ENCODE measurements at places on chromosomes 2 and 18. TPM values are rescaled to one million over a fixed set of nuclear protein-coding genes. Genes with fewer than 3 reads are reported as not detected.

- no peaks in the 10 kb centered on the region for H3K27me3 ChIP-seq
- peaks cover 31% of the 10 kb centered on the region for H3K4me1 ChIP-seq
- no peak overlapping the region for H3K4me3 ChIP-seq
- DNase-seq = no peak
These were observed 130.7 kb upstream of the RNF152 start for GRCh38 chr18:62023536-62023935.

DNA sequence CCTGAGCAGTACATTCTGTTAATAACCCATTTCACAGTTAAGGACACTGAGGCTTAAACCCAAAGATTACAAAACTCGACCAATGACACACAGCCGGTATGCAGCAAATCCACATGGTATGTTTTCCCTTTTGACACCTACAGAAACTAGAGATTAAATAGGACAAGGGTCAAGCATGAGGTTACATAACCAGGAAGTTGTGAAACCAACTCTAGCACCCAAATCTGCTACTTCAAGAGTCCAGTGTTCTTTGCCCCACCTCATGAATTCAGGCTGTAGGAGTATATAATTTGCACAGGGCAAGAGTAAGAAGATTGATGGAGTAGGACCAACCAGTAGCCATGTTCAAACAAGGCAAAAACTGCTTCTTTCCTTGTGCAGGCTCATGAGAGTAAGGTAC is 249.8 kb downstream of the BCL11A start:
- H3K4me3 ChIP-seq = no peak overlapping the region
- H3K4me1 ChIP-seq = no peaks in the 10 kb centered on the region
- DNase-seq = no peak
- H3K36me3 ChIP-seq = no peaks in the 10 kb centered on the region

DNA sequence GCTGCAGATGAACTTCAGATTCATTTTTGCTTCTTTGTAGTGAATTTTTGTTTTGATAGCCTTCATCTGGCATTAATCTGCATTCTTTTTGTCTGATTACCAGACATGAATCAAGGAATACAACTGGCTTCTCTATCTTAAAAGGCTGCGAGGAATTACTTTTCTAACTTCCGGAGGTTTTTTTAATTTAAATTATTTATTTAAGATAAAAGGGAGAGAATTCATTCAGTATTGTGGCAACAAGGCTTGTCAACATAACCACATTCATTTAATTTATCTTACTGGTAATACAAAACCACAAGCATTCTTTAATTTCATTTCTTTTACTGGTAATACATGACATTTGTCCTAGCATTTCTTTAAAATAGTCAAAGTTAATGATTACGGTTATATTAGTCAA is 36.0 kb downstream of the CSRNP3 start:
- H3K4me1 ChIP-seq = no peaks in the 10 kb centered on the region
- H3K4me3 ChIP-seq = no peak overlapping the region
- H3K27ac ChIP-seq = no peak overlapping the region
- H3K36me3 ChIP-seq = peaks cover 5% of the 10 kb centered on the region
- no peaks in the 10 kb centered on the region for H3K27me3 ChIP-seq

DNA sequence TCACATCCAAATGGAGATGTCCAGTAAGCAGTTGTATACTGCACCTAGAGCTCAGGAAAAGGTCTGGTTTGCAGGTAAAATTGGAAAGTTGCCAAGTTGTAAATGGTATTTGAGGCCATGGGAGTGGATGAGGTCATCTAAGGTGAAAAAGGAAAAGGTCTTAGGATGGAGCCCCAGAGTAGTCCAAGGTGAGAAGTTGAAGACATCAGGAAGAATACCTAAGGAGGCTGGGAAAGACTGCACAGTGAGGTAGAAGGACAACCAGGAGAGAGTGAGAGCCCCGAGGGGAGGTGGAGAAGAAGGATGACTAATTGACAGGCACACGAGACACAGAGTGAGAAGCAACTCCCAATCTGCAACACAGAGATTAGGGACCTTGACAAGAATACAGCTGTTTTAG is 10.7 kb downstream of the DPP4 start:
- no peaks in the 10 kb centered on the region for H3K4me1 ChIP-seq
- H3K27ac ChIP-seq = no peak overlapping the region
- no peak for DNase-seq
- no peak overlapping the region for H3K4me3 ChIP-seq
- peaks cover 32% of the 10 kb centered on the region for H3K27me3 ChIP-seq
- H3K36me3 ChIP-seq = no peaks in the 10 kb centered on the region

GRCh38 chr2:232022718-232023117 is 61.2 kb downstream of the DIS3L2 start:
- H3K4me3 ChIP-seq = no peak overlapping the region
- H3K27me3 ChIP-seq = no peaks in the 10 kb centered on the region
- H3K27ac ChIP-seq = no peak overlapping the region
- no peak for DNase-seq
- H3K4me1 ChIP-seq = no peaks in the 10 kb centered on the region

The TEKT4 gene
- not detected for total RNA-seq

The PDE11A gene
- 2.4 TPM for total RNA-seq

The IL1A gene
- total RNA-seq = not detected

DNA sequence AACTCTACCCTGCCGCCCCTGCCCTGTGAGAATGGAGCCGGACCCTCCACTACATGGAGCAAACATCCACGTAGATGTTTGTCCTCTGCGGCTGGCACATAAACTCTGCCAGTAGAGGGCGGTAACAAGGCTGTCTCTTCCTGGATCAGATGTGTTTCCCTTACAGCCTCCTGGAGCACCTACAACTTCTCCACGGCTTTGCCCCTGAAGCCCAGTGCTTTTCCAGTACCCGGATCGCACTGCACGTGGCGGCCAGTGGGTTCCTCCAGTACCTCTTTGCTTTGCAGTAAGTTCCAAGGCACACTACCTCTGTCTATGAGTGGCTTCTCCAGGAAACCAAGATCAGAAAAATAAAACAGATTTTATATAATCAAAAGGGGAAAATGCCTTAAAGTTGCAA is 651.3 kb downstream of the DCDC2C start:
- H3K36me3 ChIP-seq = no peaks in the 10 kb centered on the region
- H3K27me3 ChIP-seq = no peaks in the 10 kb centered on the region
- H3K4me3 ChIP-seq = no peak overlapping the region
- no peaks in the 10 kb centered on the region for H3K4me1 ChIP-seq
- DNase-seq = no peak
- H3K27ac ChIP-seq = no peak overlapping the region

- no peak overlapping the region for H3K4me3 ChIP-seq
- H3K27ac ChIP-seq = no peak overlapping the region
- H3K36me3 ChIP-seq = peaks cover 1% of the 10 kb centered on the region
- peaks cover 7% of the 10 kb centered on the region for H3K27me3 ChIP-seq
- DNase-seq = no peak
- no peaks in the 10 kb centered on the region for H3K4me1 ChIP-seq
These were observed 118.4 kb downstream of the LRRC30 start for GRCh38 chr18:7349181-7349837.

DNA sequence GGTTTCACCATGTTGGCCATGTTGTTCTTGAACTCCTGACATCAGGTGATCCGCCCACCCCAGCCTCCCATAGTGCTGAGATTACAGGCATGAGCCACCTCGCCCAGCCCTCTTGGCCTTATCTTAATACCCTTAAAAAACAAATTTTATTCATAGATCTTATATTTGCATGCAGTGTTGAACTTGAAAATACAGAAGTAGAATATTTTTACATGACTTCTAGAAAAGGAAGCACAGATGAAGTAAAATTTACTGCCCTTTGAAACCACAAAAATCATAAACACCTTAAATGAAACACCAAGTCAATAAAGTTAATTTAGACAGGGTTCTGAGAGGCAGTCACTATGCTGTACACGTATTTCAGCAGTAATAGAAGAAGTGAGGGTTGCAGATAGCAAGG is 145.7 kb downstream of the CERS6 start:
- no peak for DNase-seq
- peaks cover 39% of the 10 kb centered on the region for H3K4me1 ChIP-seq
- no peaks in the 10 kb centered on the region for H3K27me3 ChIP-seq
- no peak overlapping the region for H3K4me3 ChIP-seq
- peaks cover 10% of the 10 kb centered on the region for H3K36me3 ChIP-seq

GRCh38 chr2:88871336-88871735 is 179.9 kb downstream of the RPIA start:
- DNase-seq = no peak
- H3K36me3 ChIP-seq = no peaks in the 10 kb centered on the region

The ZNF521 gene
- 29.7 TPM for total RNA-seq

DNA sequence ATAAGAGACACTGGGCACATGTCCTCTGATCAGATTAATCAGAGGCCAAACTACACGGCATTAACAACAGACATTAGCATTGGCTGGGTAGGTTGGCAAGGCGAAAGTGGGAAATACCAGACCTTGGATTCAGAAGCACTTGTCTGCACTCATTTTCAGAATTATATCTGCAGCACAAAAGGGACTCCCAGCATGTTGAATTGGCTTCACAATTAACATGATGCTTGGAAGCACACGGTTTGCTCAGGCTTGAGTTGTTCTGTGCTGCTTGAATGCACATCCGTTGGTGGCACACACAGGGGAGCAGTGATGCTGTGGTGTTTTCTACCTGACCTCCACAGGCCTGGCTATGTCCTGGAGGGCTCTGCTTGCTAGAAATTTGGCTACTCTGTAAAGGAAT is 83.9 kb downstream of the ACTR3 start:
- no peak overlapping the region for H3K4me3 ChIP-seq
- no peak for DNase-seq
- peaks cover 31% of the 10 kb centered on the region for H3K36me3 ChIP-seq
- H3K4me1 ChIP-seq = peaks cover 19% of the 10 kb centered on the region
- no peaks in the 10 kb centered on the region for H3K27me3 ChIP-seq

Data from chondrocyte (in vitro differentiated cells).